ENCODE measurements at places on chromosomes 16 and 17.

GRCh38 chr17:12977008-12977751 lies 40.6 kb downstream of the ELAC2 start:
- DNase-seq: no peak

GRCh38 chr17:76683011-76683755 lies 27.6 kb downstream of the MXRA7 start:
- DNase-seq: no peak

GRCh38 chr17:74528491-74529199 lies 2.6 kb downstream of the CD300LB start:
- peak; percentile 47 for DNase-seq

- no peak for DNase-seq
Observed at GRCh38 chr17:50029185-50029584, 26.7 kb upstream of the ITGA3 start.

DNA sequence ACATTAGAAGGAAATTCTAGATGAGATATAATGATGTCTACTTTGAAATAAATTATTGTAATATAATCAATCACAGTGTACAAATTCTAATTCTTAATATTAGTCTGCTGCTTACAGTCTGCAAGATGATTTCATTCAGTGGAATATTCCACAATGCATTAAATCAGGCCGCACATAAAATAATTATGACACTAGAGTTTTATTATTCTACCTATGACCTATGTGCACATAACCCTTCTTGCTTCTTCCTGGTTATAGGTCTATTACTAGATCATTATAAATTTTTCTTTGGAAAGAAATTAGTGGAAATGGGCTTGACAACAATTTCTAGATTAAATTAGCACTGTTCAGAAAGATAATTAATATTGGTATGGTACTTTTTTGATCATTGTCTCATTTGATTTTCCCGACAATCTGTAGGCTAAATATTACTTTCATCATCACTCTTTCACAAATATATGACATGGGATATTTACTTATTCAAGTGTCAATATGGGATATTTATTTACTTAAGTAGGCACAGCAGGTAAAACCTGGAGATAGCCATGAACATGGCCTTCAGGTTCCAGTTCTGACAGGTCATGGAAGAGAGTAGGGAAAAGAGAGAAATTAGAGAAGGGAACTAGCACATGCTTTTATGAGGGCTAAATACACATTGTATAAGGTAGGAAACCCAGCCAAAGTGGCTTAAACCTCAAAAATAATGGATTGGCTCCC lies 476.4 kb downstream of the TOX3 start:
- no peak for DNase-seq

- DNase-seq: peak; percentile 75
Observed at GRCh38 chr16:49592546-49593423, 219.2 kb downstream of the C16orf78 start.

DNA sequence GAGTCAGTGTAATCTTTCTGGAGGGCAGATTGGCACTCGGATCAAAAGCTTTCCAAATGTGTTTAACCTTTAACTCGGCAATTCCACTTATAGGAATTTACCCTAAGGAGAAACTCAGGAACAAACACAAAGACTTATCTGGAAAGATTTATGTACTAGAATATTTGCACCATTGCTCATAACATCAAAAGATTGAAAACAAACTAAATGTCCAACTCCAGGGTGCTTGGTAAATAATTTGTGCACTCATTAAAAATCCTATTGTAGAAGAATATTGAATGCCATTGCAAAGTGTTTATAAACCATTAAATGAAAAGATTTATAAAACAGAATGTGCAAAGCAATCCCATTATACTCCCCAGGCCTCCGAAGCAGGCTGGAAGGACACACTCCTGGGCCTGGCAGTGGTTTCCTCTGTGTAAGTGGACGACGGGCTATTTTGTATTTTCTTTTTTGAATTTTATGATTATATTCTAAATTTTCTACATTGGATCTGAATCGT lies 18.7 kb upstream of the RBFOX3 start:
- DNase-seq: no peak

DNA sequence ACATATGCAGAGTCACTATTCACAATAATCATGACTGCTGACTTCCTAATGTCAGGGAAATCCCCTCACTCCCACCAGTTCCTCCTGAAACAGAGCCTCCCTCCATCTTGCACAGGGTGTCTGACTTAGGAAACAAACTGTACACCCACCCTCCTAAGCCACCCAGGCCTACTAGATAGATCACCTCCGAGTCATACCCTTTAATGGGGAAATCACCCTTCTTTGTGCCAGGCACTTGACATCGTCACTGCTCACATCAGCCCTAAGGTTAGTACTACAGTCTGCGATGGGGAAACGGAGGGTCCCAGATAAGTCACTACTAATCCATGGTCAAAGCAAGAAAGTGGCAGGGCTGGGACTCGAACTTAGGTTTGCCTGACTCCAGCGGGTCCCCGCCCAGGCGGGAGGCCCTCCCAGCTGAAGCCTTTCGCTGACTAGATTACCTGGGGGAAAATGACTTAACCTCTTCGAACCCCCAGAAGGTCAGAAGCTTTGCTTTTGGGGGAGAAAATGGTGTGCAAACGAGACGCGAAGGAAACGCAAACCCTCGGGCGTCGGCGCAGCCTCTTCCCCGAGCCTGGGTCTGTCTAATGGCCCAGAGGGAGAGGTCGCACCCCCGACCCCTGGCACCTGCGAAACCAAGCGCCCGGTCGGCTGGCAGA lies 3.4 kb upstream of the MLLT6 start:
- DNase-seq: peak; percentile 73

GRCh38 chr16:22161999-22162655 lies at the start of gene SDR42E2:
Gene SDR42E2, plus strand, starts transcription at chr16:22162506. Its CDS starts 3,077 bp downstream, at chr16:22165583.
- DNase-seq: no peak

DNA sequence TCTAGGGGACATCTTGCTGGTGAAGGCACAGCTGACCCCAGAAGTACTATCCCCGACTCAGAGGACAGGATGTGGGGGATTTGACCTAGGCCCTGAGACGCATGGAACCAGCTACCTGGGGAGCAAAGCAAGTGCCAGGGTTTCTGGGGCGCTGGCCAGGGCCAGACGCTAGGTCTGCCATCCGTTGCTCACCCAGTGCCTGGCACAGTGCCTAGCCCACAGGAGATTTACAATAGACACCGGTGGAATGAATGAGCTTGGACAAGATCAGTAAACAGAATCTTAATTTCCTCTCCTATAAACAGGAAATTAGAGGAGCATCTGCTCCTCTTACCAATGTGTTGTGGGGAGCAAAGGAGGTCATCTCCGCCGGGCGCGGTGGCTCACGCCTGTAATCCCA lies 5.0 kb downstream of the RPRML start:
- no peak for DNase-seq

DNA sequence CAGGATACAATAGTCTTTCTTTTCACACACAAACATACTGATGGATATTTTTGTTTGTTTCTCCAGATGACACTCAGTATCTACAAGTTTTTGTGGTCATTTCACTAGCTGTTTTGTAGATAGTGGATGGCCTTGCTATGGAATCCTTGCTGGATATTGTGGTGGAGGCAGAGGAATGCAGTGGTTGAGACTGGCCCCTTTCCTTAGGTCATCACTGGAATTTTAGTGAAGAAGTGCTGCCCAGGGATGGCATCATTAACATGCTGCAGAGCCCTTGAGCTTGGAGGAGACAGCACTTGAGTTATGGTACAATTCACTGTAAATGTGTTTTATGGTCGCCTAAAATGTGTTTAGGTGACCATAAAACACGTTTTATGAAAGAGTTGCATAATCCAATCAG lies 455.9 kb upstream of the HSBP1 start:
- DNase-seq: no peak

DNA sequence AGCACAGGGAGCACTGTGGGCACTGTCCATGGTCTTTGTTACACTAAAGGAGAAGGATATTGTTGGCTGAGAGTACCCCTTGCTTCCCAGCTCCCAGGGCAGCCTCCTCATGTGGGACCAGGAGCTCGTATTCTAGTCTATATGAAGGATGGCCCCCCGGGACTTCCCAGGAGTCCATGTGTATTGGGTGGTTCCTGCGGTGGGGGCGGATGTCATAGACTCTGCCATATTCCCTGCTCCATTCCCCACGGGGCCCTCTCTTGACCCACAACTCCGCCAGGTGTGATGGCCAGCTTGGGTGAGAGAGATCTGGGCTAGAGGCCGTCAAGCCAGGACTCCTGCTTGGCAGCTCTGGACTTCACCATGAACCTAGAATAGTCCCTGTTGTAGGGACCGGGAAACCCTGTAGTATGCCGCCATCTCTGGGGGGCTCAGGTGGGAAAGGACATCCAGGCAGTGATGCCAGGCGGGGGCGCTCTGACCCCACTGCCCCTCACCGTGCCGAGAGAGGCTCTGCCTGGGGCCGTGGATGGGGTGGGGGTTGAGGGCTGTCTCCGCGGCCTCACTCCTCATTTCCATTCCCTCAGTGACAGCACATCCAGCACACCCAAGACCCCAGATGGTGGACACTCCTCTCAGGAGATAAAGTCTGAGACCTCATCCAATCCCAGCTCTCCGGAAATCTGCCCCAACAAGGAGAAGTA lies 37.8 kb downstream of the OR1D5 start:
- no peak for DNase-seq

GRCh38 chr17:82962163-82962720 lies 117.2 kb upstream of the METRNL start:
- no peak for DNase-seq

GRCh38 chr16:6835941-6836340 lies 496.7 kb upstream of the RBFOX1 start:
- DNase-seq: no peak

DNA sequence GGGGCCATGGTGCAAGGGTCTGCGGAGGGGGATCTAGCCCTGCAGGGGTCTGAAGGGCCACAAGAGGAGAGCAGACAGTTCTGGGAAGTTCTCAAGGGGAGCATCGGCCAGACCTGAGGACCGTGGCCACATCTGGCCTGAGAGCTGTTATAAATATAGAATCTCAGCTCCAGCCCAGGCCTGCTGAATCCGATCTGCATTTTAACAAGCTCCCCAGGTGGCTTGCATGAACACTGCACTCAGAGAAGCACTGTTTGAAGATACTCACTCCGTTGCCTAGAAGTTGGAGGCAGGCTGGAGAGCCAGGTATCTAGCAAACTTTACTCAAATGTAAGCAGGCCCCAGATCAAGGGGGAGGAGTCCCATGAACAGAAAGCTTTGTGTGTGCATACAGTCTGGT lies 61.3 kb downstream of the NKD1 start:
- DNase-seq: no peak

DNA sequence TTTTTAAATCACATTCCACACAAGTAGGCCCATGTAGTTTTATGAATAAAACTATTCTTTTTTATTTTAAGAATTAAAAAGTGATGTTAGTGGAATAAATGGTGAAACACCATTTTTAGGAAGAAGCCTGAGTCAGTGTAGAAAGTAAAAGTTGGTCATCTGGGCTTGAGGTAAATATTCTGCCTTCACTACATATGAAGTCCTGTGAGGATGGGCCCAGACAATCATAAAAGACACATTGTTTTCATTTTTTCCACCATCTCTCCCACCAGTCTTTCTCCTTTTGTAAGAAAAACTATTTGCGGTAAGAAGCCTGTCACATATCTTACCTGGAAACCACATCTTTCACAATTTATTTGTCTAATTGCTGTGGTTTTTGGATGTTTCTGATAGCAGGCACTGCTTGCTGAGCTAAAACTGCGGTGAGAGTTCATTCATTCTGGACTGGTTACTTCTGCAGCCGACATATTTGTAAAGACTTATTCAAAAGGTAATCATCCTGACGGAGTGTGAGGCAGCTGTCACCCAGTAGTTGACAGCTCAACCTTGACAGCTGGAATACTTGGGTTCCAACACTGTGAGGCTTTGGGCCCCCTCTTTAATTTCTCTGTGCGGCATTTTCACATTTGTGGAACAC lies 10.6 kb upstream of the RFFL start:
- DNase-seq: no peak

GRCh38 chr17:27778183-27778582 lies 22.1 kb downstream of the NOS2 start:
- no peak for DNase-seq

- no peak for DNase-seq
Observed at GRCh38 chr17:56808503-56808902, 25.2 kb downstream of the C17orf67 start.

DNA sequence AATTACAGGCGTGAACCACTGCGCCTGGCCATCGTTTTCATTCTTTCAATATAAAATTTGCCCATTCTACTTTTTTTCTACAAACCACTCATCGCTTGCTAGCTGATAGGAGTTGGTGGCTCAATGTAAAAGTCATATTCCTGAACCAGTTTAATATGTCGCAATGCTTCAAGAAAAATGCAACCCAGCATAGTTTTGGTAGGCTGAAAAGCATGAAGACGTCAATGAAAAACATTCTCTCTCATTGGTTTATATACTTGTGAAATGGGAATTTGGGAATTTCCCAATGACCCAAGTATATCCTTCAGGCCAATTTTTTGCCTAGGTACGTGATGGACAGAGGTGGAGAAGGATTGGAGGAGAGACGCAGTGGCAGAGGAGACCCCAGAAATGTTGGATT lies 26.9 kb downstream of the USP43 start:
- DNase-seq: no peak

- DNase-seq: no peak
Observed at GRCh38 chr17:81130385-81131361, 34.6 kb upstream of the PVALEF start.

GRCh38 chr17:49634485-49634860 lies 43.4 kb downstream of the SPOP start:
- DNase-seq: no peak

DNA sequence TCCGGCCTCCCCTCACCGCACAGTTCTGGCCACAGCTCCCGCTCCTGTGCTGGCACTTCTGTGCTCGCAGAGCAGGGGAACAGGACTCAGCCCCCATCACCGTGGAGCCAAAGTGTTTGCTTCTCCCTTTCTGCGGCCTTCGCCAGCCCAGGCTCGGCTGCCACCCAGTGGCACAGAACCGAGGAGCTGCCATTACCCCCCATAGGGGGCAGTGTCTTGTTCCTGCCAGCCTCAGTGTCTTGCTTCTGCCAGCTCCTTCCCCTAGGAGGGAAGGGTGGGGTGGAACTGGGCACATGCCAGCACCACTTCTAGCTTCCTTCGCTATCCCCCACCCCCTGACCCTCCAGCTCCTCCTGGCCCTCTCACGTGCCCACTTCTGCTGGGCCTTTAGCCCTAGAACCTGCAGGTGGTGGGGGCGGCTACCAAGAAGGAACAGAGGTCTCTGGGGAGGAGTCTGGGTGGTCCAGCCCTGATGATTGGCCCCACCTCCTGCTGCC lies 645 bp upstream of the ELMO3 start:
- DNase-seq: peak; percentile 41

- DNase-seq: peak; percentile 36
Observed at GRCh38 chr16:21646721-21647561, 5.5 kb downstream of the IGSF6 start.

Measured in KBM-7 (cell line).